ENCODE measurements at places on chromosomes 11 and 22.

DNA sequence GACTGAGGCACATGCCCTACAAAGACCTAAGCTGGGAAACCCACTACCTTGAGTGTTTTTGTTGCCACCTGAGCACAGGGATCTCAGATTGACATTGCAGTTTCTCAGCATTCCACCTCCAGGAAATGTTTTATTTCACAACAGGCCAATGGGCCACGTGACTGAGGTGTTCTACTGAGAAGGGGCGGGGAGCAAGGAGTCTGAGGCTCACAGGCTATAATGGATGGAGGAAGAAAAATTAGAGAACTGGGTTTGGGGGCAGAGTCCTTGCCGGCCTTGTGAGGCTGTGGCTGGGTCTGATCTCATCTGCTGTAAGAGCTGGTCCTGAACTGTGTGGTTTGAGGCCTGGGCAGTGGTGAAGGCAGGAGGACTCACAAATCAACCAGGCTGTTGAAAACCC, 40.7 kb downstream of the ZNF202 start:
- no peak for DNase-seq

- peak; percentile 94 for DNase-seq
Observed at GRCh38 chr22:41380993-41381328, 781 bp upstream of the TEF start.

GRCh38 chr22:20079745-20080444, at the start of gene DGCR8:
TSS of gene DGCR8 (plus strand) at chr22:20080241. CDS start at chr22:20085964, 5,723 bp downstream.
- peak; percentile 97 for DNase-seq

- no peak for DNase-seq
Observed at GRCh38 chr11:123410218-123410549, 19.9 kb upstream of the GRAMD1B start.

- peak; percentile 84 for DNase-seq
Observed at GRCh38 chr11:121466063-121466794, 13.5 kb upstream of the SORL1-AS1 start.

DNA sequence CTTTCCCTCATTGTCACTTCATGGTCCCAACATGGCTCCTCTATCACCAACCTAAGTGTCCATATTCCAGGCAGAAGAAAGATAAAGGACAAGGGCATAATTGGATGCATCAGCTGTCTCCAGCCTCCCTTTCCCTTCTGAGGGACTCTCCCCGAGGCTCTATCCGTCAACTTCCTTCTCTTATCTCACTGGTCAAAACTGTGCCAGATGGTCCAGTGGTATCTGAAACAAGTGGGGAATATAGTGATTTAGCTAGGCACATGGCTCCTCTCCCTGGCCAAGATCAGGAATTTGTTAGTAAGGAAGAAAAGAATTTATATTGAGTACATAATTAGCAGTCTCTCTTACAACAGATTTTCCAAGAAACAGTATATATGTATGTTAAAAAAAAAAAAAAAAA, 12.6 kb upstream of the SPON1 start:
- DNase-seq = no peak

GRCh38 chr11:31214372-31214771, 155.2 kb downstream of the DCDC1 start:
- DNase-seq = no peak

DNA sequence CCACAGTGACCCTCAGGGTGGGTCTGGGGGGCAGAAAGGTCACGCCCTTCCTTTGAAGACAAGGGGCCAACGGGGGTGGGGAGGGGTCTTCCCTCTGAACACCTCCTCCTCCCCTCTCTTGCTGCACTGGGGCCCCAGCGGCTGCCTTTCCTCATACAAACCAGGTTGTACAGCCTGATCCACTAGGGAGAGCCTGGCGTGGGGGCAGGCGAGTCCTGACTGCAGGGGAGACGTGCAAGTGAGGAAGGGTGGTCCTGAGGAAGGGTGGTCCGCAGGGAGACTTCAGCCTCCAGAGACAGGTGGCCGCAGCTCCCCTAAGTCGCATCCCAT, 43.6 kb upstream of the LINC01488 start:
- no peak for DNase-seq

GRCh38 chr22:41146573-41146972, 54.2 kb downstream of the EP300 start:
- DNase-seq = no peak

GRCh38 chr22:49365191-49365837, 462.4 kb downstream of the BRD1 start:
- DNase-seq = no peak

- no peak for DNase-seq
Observed at GRCh38 chr22:33440756-33441155, 382.6 kb upstream of the SYN3 start.

- no peak for DNase-seq
Observed at GRCh38 chr22:20558534-20558933, 51.1 kb downstream of the MED15 start.

DNA sequence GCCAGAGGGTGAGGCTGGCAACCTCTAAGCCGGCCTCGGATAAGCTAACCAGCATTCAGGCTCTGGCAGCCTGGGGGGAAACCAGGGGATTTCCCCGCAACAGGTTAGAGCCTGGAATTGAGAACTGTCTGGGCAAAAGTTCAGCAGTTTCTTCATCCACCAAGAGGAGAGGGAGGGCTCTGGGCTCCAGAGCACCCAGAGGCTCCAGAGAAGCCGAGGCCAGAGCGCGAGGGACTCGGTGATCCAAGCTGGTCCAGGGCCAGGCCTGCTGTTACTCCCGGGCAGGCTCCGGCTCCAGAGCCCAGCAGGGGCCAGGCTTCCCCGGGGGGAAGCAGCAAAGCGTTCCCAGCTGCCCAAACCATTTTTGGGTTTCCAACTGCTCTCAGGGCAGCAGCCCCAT, 13.3 kb upstream of the SH3BP1 start:
- peak; percentile 69 for DNase-seq

- DNase-seq = no peak
Observed at GRCh38 chr11:102676084-102676483, 29.5 kb downstream of the MMP27 start.

DNA sequence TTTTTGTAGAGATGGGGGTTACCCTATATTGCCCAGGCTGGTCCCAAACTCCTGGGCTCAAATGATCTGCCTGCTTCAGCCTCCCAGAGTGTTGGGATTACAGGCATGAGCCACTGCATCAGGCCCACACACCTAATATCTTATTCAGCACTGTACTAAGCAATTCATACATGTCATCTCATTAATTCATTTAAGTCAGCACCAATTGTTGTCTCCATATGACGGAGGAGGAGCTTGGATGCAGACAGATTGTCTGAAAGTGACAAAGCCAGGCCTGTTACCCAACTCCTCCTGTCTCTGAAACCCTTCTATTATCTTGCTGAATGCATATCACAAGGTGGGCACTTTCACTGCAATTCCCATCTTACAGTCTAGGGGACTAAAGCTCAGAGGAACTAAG, 57.5 kb upstream of the ALX4 start:
- no peak for DNase-seq

DNA sequence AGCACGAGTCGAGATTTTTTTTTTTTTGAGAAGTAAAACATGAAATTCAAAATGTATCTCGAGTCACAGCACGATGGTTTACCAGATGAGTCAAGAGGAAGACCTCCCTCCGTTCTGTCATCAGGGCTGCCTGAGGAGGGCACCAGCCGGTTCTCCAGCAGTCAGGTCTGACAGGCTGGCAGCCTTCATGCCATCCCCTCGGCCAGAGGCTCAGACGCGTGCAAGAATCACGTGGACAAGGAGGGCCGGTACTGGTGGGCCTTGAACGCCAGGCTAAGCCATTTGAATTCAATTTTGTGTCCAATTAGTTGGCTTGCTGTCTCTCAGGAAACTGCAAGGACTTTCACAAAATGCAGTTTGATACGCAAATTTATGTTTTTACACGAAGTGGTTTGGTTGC, 1412.2 kb downstream of the BRD1 start:
- no peak for DNase-seq

DNA sequence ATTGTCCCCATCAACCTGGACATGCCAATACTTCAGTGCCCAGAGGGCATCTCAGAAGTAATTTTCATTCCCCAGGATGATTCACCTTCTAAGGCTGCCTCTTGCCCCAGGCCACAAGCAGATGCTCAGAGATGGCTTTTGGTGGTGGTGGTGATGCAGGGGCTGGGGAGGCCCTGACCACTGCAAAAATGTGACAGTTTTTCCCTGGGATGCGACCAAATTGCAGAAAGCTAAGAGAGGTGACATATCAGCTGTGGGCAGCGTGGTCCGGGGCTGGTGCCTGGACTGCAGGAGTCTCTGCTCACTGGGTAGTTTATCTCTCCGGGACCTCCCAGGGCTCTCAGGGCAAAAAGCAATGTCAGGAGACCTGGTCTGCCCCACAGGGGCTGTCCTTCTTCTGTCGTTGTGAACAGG, 39.7 kb upstream of the ACCSL start:
- DNase-seq = peak; percentile 31

GRCh38 chr11:67571443-67571842, 12.2 kb upstream of the GSTP1 start:
- no peak for DNase-seq

DNA sequence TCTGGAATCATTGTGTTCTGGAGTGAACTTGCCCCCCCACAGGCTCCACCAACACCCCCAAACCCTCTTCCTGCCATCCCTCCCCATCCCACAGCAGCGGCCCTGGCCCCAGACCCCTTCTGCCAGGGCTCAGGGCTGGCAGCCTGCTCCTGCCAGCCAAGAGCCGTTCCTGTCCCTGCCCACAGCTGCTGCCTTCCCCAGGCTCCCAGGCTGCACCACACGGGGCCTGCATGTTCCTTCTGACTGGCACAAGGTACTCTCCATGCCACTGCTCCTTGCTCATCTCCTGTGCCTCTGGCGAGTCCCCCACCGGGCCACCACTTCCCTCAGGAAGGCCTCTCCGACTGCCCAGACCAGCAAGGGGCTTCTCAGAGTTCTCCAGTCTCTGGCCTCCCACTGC, 4.9 kb downstream of the GP1BB start:
- DNase-seq = no peak

DNA sequence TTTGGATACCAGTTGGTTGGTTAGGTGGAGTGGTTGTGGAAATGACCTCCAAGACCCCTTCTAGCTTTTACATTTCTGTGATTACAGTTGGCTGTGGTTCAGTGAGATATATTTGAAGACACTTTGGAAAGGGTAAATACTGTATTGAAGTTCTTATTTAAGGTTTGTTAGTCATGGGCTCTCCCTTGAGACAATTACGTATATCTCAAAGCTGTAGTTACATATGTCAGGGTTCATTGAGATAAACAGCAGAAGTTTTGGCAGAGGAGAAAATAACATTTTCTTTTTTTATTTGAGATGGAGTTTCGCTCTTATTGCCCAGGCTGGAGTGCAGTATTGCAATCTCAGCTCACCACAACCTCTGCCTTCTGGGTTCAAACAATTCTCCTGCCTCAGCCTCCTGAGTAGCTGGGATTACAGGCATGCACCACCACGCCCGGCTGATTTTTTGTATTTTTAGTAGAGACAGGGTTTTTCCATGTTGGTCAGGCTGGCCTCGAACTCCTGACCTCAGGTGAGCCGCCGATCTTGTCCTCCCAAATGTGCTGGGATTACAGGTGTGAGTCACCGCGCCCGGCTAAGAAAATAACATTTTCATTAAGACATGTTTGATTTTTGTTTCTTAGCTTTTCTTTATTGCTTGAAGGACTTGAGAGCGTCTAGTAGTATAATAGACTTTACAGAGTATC, 1.9 kb downstream of the RNF121 start:
- no peak for DNase-seq

DNA sequence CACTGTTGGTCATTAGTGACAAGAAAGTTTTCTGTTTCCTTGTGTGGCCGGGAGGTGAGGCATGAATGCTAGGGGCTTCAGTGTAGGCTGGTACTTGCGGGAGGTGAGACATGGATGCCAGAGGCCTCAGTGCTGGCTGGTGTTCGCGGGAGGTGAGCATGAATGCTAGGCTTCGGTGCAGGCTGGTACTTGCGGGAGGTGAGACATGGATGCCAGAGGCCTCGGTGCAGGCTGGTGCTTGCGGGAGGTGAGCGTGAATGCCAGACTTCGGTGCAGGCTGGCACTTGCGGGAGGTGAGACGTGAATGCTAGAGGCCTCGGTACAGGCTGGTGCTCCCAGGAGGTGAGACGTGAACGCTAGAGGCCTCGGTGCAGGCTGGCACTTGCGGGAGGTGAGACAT, 48.4 kb downstream of the ANO1 start:
- DNase-seq = no peak

- no peak for DNase-seq
Observed at GRCh38 chr11:116505298-116506262, 267.2 kb downstream of the BUD13 start.

DNA sequence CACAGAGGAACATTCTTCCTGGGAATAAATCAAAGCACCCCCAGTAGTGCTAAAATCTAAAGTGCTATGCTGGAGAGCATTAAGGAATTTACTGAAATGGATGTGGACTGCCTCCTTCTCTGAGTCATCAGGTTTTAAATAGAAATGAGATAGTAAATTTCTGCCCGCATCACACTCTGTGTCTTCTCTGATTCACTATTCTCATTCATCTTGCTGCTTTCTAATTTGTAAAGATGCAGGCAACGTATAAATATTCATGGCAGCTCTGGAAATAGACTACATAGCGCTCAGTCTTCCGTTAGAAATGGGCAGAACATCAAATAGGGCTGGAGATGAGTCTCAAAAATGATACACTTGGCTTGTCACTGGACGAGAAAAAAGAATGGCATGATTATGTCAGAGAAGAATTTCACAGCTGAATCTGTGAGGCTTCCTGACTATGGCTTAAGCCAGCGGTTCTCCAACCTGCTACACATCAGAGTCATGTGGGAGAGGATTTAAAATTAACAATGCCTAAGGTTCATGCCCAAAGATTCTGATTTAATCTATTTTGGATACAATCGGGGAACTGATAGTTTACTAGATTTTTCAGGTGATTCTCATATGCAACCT, 178.2 kb downstream of the LRRC4C start:
- no peak for DNase-seq

DNA sequence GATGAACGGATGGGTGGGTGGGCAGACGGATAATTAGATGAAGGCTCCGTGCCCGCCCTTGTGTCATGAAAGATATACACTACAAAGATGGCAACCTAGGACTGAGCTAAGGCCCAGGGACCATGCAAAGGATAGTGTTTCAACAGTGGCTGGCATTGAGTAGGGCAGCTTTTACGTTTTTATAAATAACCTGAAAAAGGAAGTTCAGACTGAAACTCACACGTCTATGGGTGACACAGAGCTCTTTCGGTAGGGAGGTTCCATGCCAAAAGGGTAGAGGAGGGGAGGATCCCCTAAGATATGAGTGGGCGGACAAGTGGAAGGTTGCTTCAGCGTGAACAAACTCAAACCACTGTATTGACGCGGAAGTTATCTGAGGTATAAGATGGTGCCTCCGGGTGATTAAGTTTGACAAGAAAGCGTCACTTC, 90.5 kb downstream of the UBASH3B start:
- DNase-seq = no peak

DNA sequence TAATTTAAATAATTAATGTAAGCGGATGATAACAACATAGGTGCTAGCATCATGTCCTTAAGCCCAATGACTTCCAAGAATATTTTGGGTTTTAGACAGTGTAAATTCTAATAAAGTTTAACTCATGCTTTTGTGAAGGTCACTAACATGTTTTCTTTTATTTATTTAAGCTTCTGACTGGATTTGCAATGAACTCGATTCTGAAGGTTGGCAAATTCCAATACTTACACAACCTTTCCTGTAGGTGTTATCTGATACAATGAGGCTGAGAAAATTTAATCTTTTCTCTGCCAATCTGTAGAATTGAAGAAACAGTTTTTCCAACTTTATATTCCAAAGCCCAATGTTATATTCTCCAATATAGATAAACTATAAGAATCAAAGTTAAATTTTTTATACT, 311.3 kb downstream of the LUZP2 start:
- no peak for DNase-seq

GRCh38 chr22:45905326-45905923, 71.5 kb downstream of the WNT7B start:
- DNase-seq = no peak

- peak; percentile 80 for DNase-seq
Observed at GRCh38 chr11:128246810-128247594, 340.4 kb downstream of the ETS1 start.

GRCh38 chr11:117752071-117752470, 44.9 kb downstream of the DSCAML1 start:
- no peak for DNase-seq

Data from adipocyte (in vitro differentiated cells).